ENCODE measurements at places on chromosomes 7 and 10. TPM values are rescaled to one million over a fixed set of nuclear protein-coding genes. Genes with fewer than 3 reads are reported as not detected.

GRCh38 chr7:81211204-81211933 lies 292.5 kb upstream of the SEMA3C start:
- no peak overlapping the region for H3K27ac ChIP-seq
- H3K4me1 ChIP-seq = no peaks in the 10 kb centered on the region
- no peak for DNase-seq
- no peaks in the 10 kb centered on the region for H3K27me3 ChIP-seq

- H3K4me1 ChIP-seq = no peaks in the 10 kb centered on the region
- H3K27me3 ChIP-seq = no peaks in the 10 kb centered on the region
- no peak overlapping the region for H3K4me3 ChIP-seq
- no peak overlapping the region for H3K27ac ChIP-seq
These were observed 208.8 kb downstream of the STK31 start for GRCh38 chr7:23918856-23919255.

- H3K36me3 ChIP-seq = no peaks in the 10 kb centered on the region
- H3K27me3 ChIP-seq = no peaks in the 10 kb centered on the region
- H3K27ac ChIP-seq = no peak overlapping the region
- H3K4me3 ChIP-seq = no peak overlapping the region
- no peak for DNase-seq
These were observed 66.9 kb upstream of the BAIAP2L1 start for GRCh38 chr7:98467570-98468312.

GRCh38 chr10:114492351-114493037 lies 88.2 kb upstream of the AFAP1L2 start:
- peak overlapping the region; percentile 60 for H3K27ac ChIP-seq
- no peak overlapping the region for H3K4me3 ChIP-seq
- H3K36me3 ChIP-seq = no peaks in the 10 kb centered on the region
- no peaks in the 10 kb centered on the region for H3K4me1 ChIP-seq
- no peaks in the 10 kb centered on the region for H3K27me3 ChIP-seq
- DNase-seq = no peak

Gene WIPF3
- 0.66 TPM for total RNA-seq

Gene ARHGAP22
- 2.6 TPM for total RNA-seq
